Posterior vena cava (tissue), 2 donors: ENCODE measurements at places on chromosomes 5 and 9.

- no peak for DNase-seq
Observed at GRCh38 chr5:34003941-34004340, 3.9 kb downstream of the AMACR start.

DNA sequence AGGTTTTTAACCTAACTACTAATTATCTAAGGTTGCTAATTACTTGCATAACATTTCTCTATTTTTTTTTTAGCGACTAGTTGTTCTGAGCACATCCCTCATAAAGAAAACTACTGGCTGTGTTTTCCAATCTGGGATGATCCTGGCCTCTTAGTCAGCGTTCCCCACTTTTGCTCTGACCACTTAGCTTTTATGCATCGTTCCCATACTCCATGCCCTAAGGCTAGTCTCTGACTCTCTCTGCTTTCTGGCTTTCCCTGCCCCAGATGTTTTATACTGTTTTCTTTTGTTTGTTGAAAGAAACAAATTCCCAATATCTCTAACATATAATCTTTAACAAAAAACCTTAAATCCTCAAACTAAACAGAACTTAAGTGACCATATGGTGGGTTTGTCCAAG lies 217.9 kb downstream of the SPATA31D1 start:
- no peak for DNase-seq

GRCh38 chr5:123450640-123451039 lies 27.4 kb upstream of the CEP120 start:
- DNase-seq = no peak

GRCh38 chr5:78983601-78984438 lies 1.3 kb downstream of the ARSB start:
- DNase-seq = no peak

- DNase-seq = no peak
Observed at GRCh38 chr9:90974016-90974415, 172.4 kb downstream of the SYK start.

- no peak for DNase-seq
Observed at GRCh38 chr5:21058289-21058688, 1070.3 kb upstream of the CDH18 start.

DNA sequence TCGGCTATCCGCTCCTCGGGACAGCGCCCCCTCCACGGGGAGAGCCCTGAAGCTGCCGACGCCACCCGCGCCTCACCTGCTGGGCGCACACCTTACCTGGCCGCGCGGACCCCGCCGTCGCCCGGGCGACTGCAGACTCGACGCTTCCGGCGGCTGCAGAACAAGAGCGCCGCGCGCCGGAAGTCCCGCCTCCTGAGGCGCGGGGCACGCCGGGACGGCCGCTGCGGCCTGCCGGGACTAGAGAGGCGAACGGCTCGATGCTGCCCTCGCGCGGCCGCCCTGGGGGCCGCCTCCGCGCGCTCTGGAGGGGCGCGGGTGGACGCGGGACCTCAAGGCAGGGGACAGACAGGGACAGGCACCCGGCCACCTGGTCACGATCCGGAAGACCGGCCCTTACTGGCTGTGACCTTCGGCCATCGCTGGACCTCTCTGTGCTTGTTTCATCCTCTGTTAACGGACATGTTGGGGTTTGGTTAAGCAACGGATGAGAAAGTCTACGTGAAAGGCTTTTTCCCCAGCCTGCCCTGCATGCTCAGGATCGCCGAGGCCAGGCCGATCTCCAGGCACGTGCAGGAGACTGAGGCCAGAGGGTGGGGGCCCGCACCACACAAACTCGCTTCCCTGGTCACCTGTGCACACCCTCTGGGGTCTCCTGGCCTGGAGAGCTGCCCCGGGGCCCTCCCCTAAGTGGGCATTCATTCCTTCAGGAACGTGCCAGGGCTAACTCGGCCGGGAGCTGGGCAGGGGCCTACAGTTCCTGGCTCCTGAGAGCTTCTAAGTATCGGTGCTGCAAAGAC lies at the start of gene SNAPC4:
Gene SNAPC4, minus strand, starts transcription at position 133 of the 797 bp plus-strand sequence. CDS start 1,742 bp downstream, outside the sequence.
- DNase-seq = peak; percentile 96

DNA sequence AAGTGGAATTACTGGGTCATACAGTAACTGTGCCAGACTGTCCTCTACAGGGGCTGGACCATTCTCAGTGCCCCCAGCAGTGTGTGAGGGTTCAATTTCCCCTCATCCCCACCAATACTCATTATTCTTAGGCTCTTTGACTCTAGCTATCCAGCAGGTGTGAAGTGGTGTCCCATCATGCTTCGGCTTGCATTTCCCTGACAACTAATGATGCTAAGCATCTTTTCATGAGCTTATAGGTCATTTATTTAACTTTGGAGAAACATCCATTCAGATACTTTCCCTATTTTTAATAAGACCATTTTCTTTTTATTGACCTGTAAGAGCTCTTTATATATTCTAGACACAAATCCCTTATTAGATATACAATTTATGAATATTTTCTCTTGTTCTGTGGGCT lies 63.6 kb downstream of the ADAMTS2 start:
- DNase-seq = peak; percentile 14

DNA sequence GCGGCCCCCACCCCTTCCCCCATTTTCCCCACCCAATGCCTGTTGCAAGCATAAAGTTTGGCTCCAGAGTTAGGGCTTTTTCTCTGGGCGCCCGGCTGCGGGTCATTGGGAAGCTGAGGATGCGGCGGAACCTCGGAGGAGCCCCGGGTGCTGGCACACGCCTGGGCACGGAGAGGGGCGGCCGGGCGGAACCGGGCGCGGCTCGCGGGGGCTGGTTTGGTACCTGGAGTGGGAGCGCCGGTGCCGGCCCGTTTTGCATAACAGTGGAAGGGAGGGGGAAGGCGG lies 1.2 kb downstream of the PPARGC1B start:
- DNase-seq = no peak

DNA sequence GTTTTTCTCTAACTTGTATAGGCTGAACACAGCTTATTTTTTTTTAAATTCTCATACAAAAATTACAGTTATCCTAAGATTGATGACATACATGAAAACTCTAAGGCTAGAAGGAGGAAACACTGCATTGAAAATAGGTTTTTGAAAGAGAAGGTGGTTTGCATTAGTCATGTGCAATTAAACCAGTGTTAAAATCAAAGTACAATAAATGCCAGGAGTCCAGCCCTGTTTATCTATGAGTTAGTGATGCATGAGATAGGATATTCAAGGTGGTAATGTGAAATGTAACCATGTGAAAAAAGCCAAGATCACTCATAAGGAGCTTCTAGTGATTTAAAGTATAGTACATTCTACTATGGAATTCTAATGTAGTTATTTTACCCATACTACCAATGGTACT lies 444.9 kb upstream of the CYLC2 start:
- DNase-seq = no peak

GRCh38 chr5:145294331-145294730 lies 540.8 kb downstream of the PRELID2 start:
- no peak for DNase-seq

DNA sequence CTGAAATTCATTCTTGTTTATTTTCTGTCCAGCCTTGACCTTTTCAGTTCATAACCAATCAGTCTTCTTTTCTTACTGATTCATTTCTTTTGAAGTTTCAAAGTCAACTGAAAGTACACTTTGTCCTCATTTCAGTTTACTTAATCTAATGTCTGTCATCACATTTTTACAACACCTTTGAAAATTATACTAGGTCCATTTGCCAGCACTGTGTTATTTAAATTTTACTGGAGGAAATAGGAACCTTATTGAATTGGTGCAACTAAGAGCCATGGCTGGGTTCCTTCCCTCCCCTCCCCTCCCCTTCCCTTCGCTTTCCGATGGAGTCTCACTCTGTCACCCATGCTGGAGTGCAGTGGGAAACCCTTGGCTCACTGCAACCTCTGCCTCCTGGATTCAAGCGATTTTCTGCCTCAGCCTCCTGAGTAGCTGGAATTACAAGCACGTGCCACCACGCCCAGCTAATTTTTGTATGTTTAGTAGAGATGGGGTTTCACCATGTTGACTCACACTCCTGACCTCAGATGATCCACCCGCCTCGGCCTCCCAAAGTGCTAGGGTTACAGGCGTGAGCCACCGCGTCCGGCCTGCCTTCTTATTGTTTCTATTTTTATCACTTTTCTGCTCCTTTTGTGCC lies 6.3 kb downstream of the RMI1 start:
- DNase-seq = no peak

DNA sequence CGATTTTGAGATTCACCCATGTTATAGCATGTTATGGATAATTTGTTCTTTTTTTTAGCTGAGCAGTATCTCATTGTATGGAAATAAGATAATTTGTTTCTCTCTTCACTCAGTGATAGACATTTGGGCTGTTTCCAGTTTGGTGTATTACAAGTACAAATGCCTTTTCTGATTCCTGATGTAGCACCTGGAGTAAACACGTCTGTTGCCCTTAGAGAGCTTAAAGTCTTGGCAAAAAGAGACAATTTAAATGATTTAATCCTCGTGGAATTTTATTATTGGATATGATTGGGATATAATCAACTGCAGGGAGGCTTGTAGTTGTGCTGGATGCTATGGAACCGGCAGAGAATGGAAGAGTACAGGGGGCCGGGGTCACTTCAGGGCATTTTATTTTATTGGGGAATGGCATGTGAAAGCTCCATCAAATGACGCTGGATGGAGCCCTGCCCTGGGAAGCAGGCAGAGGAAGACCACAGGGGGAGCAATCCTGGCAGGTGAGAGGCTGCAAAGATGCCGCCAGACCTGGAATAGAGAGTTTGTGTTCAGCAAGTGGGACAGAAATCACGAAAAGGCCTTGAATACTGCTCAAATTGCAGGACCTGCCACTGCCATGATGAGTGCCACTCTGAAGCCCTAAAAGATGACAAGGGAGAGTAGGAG lies 31.0 kb upstream of the TGFBI start:
- DNase-seq = no peak

- DNase-seq = no peak
Observed at GRCh38 chr9:95726756-95727155, 148.7 kb upstream of the ERCC6L2 start.

DNA sequence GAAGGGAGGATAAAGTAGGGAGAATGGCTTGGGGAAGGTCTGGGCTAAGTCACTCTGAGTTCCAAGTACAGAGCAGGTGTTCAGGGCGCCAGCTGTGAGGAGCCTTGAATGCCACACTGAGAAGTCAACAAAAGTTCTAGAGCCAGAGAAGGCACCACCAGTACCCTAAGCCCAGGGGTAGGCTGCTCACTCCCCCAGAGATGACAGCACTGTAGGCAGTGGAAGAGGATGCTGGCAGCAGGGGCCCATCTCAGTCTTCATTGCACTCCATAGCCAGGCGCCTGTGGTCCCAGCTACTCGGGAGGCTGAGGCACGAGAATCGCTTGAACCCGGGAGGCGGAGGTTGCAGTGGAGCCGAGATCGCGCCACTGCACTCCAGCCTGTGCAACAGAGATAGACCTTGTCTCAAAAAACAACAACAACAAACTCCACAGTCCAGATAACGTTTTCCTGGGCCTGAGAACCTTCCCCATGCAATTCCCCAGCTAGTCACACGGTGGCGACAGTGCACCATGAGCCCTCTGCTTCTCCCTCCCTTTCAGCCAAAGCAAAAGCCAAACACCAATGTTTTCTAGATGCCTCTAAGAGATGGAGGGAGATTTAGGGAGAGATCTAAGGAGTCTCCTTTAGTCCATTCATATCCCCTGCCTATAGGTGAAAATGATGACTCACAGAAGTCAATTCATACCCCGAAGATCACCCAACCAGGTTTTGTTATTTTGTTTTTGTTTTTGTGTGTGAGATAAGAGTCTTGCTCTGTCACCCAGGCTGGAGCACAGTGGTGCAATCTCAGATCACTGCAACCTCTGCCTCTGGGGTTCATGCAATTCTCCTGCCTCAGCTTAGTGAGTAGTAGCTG lies 19.8 kb upstream of the NSD1 start:
- peak; percentile 93 for DNase-seq

DNA sequence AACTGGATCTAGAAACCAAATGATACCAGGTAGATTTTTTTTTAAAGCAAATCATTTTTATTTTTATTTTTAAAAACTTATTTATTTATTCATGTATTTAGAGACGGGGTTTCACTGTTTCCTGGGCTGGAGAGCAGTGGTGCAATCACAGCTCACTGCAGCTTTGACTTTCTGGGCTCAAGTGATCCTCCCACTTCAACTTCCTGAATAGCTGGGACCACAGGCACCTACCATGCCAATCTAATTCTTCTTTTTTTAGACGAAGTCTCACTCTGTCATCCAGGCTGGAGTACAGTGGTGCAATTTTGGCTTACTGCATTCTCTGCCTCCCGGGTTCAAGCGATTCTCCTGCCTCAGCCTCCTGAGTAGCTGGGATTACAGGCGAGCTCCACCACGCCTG lies 41.3 kb upstream of the CDK20 start:
- no peak for DNase-seq

GRCh38 chr9:135343837-135344522 lies 135.6 kb upstream of the PPP1R26 start:
- no peak for DNase-seq

GRCh38 chr9:14346811-14347405 lies 33.0 kb upstream of the NFIB start:
- no peak for DNase-seq
